ENCODE measurements at places on chromosomes 13 and 19.

DNA sequence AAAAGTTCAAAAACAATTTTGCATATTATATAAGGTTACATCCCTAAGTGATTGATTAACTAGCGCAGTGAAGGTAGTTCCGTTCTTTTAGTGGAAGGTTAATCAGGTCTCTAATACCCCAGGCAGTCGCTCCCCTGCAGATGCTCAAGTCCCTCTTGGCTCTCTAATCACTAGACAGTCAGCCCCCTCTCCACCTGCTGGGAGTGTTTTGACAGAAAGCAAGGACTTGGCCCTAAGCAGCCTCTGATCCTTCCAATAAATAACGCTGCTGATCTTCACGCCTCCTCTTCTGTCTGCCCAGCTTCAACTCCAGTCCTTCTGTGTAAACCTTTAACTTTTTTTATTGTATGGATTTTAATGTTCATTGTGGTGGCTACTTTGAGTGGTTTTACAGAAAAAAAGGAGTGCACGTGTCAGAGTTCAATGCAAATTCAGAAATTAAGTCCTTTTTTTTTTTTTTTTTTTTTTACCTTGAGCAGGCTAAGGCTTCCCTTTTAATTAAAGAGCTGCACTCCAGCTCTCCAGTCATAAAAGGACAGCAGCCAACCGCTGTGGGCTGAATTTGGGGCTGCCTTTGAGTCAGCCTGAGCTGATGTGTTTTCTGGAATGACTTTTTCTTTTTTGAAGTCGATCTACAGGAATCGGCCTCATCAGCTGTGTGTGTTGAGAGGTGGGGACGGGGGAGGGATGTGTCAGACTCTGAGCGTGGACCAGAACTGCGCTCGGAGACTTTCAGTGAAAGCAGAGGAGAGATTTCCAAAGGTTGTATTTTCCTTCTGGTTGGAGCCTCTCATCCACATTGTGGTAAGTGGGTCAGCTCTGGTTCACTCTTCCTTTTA lies 33.8 kb upstream of the MYO16 start:
- no peak for DNase-seq

GRCh38 chr13:35920816-35921215 lies 210.4 kb downstream of the DCLK1 start:
- DNase-seq: no peak

- DNase-seq: no peak
Measured at GRCh38 chr13:36674337-36675212, 755 bp downstream of the SERTM1 start.

DNA sequence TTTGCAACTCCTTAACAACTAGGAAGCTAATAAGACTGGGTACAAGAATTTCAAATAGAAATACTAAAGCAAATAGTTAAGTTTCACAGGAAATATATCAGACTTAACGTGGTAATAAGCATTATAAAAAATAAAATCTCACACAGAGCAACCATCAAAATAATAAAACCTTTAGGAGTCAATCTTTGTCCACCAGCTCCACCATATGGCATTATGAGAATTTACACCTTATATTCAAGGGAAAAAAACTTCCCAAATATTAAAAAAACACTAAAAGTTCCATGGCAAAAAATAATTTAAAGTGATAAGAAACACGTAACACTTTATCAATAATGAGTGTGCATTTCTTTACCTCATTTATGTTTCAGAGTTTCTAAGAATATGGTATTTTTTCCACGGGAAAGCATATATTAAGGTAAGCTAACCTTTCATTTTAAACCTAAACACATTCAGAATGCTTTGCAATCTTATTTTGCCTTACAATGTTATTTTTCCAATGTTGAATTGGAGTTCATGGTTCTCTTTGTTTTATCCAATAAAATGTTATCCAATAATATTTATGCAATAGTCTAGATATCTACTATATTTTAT lies 423.2 kb upstream of the SGCG start:
- DNase-seq: no peak

GRCh38 chr19:30742406-30742938 lies 370.3 kb downstream of the ZNF536 start:
- DNase-seq: no peak

- peak; percentile 51 for DNase-seq
Measured at GRCh38 chr19:55406826-55407549, 600 bp downstream of the UBE2S start.

GRCh38 chr19:56885173-56885985 lies 44.9 kb upstream of the PEG3 start:
- no peak for DNase-seq

DNA sequence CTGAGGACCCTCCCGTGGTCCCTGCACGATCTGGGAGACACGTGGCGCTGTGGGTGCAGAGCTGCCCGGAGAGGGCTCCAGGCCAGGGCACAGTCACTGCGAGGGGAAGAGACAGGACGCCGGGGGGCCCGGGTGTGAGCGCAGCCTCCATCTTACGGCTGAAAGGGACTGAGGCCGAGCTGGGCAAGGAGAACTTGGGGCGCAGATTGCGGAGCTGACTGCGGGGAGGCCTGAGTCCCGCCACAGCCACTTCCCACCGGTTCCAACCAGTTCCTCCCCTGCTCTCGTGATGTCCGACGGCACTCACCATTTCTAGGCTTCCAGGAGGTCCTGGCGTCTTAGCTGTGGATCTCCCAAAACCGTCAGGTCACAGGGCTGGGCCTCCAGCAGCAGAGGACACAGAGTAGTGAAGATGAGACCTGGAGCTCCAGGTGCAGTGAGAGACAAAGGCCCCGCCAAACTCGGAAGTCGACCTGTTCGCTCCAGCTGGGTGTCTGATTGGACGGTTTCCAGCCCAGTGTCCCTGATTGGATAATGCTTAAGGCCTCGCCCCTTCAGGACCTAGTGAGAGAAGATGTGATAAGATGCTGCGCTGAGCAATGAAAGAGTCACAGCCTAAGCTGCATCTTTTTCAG lies 4.8 kb upstream of the ZNF253 start:
- no peak for DNase-seq

- no peak for DNase-seq
Measured at GRCh38 chr19:38710928-38711725, 33.1 kb downstream of the CAPN12 start.

- no peak for DNase-seq
Measured at GRCh38 chr13:103473081-103473480, 406.9 kb upstream of the SLC10A2 start.

DNA sequence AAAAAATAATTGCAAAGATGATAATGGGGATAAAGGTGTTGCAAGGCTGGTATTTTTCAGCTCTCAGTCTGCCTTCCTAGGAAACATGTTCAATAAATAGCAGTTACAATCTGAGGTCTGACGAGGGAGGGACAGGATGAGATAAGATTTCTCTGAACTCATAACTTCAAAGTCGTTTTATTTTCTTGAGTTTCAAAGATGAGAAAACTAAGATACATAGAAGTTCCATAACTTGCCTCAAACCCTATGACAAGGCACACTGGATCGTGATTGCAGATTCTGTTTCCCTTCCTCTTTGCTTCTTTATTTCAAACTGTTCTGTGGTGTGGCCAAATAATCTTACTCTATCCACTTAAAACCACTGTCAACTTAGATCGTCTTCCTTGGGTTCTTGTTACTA lies 327.2 kb downstream of the GPC5 start:
- no peak for DNase-seq

GRCh38 chr19:35229601-35230000 lies 1.1 kb upstream of the FAM187B start:
- DNase-seq: no peak

DNA sequence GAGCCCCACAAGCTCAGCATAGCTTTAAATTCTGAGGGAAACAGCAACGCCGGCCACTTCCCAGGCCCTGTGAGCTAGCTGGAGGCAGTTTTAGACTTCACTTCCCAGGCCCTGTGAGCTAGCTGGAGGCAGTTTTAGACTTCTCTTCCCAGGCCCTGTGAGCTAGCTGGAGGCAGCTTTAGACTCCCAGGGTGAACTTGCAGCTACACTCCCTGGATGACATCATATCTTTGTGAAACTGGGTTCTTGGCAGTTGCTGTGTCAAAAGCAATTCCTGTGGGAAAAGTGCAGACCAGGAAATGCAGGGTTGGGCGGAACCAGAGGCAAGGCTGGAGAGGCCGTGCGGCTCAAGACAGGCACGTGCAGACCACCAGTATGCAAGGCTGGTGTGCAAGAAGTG lies 12.7 kb downstream of the SOX1 start:
- DNase-seq: no peak

DNA sequence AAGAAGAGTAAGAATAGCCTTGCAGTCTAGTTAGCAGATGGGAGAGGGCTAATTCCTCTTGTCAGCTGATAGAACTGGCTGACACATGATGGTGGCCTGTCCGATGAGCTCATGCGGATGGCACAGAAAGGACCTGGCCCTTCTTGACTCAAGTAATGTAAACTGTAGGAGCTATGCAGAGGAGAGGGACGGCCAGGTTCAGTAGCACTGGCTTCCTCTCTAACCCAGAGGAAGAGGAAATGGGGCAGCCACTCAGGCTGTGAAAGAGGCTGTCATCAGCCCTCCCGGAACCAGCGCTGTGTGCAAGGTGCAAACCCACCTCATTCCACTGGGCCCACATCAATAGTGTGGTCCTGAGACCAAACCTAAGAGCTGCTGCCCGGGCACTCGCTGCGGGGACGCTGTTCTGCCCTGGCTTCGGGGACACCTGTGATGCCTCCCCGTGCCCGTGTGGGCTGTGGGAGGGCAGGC lies 30.8 kb upstream of the USE1 start:
- DNase-seq: peak; percentile 26

DNA sequence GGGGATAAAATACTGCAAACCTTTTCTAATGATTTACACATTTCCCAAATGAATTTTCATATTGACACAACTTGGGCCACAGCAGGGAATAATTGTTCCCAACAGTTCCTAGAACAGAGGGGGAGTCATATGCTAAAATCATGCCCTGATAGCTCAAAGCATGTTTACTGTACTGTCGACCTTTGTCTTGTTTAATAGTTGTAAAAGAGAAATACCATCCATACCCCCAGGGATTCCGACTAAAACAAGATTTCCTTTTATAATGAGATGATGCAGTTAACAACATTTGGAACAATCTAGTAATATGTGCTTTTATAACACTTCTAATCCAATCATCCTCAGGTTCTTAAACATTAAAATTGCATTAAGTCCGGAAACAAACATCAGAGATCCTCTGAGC lies 759.7 kb downstream of the OLFM4 start:
- no peak for DNase-seq

- DNase-seq: no peak
Measured at GRCh38 chr13:109227344-109227940, 558.9 kb downstream of the IRS2 start.

DNA sequence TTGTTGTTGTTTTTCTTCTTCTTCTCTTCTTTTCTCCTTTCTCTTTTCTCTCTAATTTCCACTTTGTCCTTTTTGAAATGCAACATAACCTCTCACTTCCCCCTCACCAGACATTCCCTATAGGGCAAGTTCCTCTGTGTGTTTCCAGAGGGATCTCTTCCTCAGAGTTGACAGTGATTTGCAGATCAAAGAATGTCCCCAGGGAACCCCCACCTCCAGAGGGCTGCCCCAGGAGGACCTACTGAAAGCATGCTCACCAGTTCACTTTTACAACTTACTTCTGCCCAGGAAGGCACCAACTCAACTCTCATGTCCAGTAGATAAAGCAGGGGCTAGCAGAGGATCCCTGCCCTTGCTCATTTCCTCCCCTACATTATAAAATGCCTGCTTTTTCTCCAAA lies 1648.0 kb downstream of the PCDH9 start:
- DNase-seq: no peak

DNA sequence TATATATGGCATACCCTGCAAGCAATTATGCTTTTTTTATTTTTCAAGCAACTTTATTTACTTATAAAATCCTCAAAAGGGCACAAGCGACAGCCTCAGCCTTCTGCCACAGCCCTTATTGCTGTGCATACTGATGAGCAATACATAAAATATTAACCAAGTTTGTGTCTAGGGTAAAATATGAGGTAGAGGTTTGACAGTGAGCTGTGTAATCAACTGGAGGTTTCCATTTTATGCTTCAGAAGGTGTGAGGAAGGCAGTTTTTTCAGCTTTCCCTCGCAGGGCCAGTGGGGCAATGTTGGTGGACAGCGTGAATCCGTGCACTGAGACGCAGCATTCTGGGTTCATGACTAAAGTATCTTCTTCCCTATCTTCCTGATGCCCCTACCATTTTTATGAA lies 310.4 kb downstream of the IRS2 start:
- DNase-seq: no peak

- no peak for DNase-seq
Measured at GRCh38 chr13:25067064-25067463, 28.9 kb upstream of the PABPC3 start.

- no peak for DNase-seq
Measured at GRCh38 chr13:20303636-20304035, 71.5 kb upstream of the GJB6 start.

GRCh38 chr19:10724573-10725071 lies 6.7 kb downstream of the DNM2 start:
- no peak for DNase-seq

GRCh38 chr13:85074543-85075313 lies 724.5 kb downstream of the SLITRK6 start:
- no peak for DNase-seq

- DNase-seq: no peak
Measured at GRCh38 chr13:111573801-111574200, 253.4 kb downstream of the TEX29 start.

Data from transverse colon (tissue), 4 donors.